Mammary epithelial cell (primary cell): ENCODE measurements at places on chromosomes 4 and X. TPM values are rescaled to one million over a fixed set of nuclear protein-coding genes. Genes with fewer than 3 reads are reported as not detected.

GRCh38 chrX:13652850-13653693 lies at the start of gene TCEANC:
Gene TCEANC, plus strand, starts transcription at chrX:13653141. Its CDS starts 9,368 bp downstream, at chrX:13662509.
- peak; percentile 98 for DNase-seq

DNA sequence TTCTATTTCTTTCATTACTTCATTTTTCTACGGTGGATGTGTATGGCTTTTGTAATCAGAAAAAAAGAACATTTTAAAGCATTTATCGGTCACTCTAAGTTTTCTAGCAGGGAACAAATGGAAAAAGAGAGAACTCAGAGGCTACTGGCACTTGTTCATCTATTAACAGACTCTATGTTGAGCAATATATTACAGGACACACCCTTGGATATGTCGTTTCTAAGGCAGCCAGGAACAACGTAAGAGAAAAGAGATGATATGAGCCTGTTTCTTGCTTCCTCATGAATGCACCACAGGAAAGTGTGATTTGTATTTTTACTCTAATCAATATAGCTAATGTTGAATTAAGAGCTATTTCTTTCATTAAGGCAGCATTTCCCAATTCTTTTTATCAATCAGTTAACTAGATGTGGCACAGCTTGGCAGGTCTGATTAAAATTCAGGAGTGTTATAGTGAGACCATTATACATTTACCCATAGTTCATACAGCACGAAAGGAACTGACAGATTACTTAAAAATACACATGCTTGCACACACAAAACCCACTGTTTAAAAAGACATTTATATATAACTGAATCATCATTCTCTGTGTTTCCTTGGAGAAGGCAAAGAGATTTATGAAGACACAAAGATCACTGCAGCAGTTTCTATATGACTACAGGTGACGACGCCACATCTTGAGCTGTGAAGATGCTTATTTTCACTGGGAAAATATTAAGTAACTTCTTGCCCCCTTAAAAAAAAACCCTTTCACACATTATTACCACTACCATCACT lies 13.0 kb downstream of the RAB9B start:
- DNase-seq: no peak

DNA sequence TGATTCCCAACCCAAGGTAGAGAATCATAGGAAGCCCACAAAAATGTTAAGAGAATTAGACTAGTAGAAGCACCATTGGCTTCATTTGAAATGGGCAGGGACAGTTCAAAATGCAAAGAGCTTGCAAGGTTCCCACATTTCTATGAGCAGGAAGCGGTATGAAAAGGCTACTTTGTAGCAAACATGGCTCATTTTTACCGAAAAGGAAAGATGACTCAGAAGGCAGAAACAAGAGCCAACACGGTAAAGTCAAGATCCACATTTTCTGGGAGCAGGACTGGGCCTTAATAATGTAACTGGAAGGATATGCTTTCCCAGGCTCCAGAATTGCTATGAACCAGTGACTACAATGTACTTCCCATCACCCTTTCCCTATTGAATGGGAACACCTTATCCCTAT lies 89.5 kb downstream of the GLRA3 start:
- DNase-seq: no peak

DNA sequence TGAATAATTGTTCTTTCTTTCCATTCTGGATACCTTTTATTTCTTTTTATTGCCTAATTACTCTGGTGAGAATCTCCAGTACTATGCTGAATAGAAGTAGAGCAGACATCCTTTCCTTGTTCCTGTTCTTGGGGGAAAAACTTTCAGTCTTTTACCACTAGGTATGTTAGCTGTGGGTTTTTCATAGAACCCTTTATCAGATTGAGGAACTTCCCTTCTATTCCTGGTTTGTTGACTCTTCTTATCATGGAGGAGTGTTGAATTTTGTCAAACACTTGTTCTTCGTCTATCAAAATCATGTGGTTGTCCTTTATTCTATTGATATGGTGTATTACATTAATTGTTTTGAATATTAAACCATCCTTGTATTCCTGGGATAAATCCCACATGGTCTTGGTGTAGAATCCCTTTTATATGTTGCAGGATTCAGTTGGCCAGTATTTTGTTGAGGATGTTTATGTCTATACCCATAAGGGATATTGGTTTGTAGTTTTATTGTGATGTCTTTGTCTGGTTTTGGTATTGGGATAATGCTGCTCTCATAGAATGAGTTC lies 23.6 kb downstream of the SH3BP2 start:
- DNase-seq: no peak

GRCh38 chr4:142222127-142222526 lies 585.7 kb downstream of the IL15 start:
- peak; percentile 36 for DNase-seq

DNA sequence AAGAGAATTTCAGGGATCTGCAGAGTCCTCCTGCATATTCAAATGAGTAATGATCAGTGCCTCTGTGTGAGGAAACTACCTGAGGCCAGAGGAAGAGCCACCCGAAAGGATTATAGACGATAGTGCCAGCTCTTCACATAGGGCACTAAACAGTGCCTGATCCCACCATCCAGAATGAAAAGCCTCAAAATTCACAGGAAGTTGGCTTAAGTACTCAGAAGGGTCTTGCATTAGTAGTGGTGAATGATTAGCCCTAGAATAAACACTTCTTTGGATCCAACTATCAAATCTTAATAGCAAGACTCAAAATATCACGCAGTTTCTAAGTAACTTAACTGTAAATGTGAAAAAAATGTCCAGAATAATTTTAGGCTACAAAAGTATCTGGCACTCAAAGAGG lies 324.4 kb downstream of the ZNF674 start:
- no peak for DNase-seq

GRCh38 chrX:131066237-131066636 lies 8.1 kb downstream of the ARHGAP36 start:
- no peak for DNase-seq

The WDR1 gene
- 466 TPM for polyA plus RNA-seq

DNA sequence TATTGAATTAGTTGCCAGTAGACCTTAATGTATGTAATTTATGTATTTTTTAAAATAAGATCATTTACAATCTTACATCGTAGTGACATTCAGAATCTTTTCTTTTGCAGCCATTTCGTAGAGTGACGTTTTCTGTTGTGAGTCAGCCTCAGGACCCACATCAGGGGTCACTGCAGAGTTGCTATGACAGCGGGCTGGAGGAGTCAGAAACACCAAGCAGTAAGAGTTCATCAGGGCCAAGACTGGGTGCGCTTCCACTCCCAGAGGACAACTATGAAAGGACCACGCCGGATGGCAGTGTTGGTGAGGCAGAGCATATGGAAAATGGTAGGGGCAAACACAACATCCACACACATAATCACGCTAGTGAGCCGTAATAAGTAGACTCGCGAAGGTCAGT lies 199.9 kb downstream of the PCDH7 start:
- no peak for DNase-seq

DNA sequence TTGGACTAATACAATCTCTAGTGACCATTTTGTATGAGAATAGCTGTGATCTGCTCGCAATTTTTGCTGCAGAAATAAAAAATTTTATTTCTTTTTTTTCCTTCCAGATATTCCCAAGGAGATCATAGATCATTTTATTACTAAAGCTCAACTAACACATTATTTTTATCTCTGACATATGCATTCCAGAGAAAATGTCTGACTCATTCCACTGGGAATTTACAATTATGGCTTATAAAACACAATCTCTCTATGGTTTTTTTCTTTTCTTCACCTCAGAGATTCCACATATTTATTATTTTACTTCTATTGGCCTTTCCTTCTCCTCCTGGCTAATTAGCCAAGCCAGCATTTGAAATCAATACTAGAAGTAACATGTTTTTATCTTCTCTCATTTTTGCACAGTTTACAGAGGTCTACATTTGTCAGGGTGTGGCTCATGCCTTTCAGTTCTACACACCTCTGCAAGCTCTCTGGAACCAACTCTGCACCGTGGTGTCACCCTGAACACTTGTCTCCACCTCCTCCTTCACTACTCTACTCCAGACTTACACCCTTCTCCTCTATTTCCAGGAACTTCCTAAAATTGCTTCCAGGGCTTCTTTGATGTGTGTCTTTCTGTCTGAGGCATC lies 59.8 kb upstream of the GPM6A start:
- no peak for DNase-seq

The TMPRSS11B gene
- not detected for polyA plus RNA-seq

DNA sequence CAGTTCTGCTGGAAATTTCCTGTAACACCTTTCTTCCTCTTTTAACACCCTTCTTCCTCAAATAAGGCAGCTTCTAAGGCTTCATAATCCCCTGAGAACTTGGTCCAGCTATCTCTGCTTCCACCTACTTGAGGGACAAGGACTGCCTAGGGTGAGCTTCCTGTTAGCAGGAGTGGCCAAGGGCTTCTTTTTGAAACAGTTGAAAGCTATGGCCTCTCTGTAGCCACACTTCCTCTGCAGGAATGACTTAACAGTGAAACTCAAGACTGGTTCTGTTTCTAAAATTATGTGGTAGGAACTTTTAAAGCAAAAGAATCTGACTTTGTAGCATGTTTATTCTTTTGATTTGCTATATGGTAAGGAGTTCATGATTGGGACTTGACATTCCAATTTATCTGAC lies 108.5 kb upstream of the WDR1 start:
- DNase-seq: no peak

The C4orf17 gene
- not detected for polyA plus RNA-seq

The GLRB gene
- 1.2 TPM for polyA plus RNA-seq

The TMEM175 gene
- polyA plus RNA-seq: 13.8 TPM

- DNase-seq: peak; percentile 36
These were observed 26.5 kb downstream of the SPARCL1 start for GRCh38 chr4:87502580-87503238.

DNA sequence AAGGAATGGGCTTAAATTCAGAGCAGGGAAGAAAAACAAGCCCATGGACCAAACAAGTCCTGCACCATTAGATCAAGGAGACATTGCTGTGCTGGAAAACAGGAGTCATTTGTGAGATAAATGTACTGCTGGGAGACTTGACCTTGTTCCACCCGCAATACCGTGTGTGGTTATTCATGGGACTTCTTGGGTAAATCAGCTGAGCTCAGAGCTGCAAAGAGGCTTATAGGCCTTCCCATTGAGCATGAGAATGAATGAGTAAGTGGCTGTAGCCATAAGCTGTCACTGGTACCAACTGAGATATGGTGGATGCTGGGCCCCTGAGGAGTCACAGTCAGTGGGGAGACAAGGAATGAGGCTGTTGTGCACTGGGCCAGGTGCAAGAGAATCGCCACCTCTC lies 2.3 kb upstream of the CYTL1 start:
- no peak for DNase-seq

DNA sequence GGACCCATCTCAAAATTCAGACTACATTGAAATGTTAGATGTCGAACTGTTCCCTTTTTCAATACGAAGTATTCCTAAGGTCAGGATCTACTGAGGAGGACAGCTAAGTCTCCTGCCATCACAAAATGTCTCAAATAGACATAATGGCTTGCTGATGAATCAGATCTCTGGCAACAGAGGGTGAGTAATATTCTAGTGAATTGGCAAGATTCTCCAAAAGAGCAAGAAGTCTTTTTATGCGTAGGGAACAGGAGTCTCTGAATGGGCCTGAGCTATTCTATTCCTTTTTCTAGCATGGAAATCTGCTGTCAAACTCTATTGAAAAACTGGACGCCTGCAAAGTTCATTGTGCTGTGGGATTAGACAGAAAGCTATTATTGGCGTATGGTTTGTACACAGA lies 145.4 kb downstream of the FNIP2 start:
- peak; percentile 50 for DNase-seq

- DNase-seq: no peak
These were observed 29.6 kb upstream of the RPL34 start for GRCh38 chr4:108590776-108591175.

DNA sequence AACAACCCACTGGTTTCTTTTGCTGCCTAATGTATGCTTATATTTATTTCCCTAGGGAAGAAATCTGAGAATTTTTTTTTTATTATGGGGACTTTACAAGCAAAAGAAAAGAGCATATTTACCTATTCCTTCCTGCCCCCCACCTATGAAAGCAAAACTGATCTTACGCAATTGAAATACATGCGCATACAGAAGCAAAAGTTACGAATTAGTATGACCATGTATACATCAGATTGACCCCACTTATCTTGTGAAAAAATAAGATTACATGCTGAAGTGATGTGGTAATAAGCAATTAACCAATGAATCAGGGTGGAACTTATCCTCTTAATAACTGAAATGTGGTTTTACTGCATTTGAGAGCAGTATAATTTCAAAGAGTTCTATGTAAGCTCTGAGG lies 151.0 kb downstream of the TENM3 start:
- no peak for DNase-seq

The ARHGAP24 gene
- polyA plus RNA-seq: 2.0 TPM

DNA sequence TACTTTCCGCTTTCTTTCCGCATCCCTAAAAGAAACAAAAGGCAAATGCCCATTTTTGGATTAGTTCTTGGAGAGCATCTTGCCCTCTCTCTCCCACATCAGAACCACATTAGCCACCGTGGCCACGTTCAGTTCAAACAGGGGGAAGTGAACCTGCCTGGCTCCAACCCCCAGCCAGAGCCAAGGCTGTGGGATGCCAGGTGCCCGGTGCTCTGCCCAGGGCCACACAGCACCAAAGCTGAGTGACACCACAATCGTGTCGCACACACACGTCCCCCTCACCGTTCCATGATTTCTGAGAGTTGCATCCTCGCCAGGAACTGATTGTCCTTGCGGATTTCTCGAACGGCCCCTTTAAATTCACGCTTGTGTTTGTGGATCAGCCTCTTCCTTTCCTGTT lies 24.3 kb downstream of the NOP14 start:
- no peak for DNase-seq

The SERTM2 gene
- polyA plus RNA-seq: not detected

DNA sequence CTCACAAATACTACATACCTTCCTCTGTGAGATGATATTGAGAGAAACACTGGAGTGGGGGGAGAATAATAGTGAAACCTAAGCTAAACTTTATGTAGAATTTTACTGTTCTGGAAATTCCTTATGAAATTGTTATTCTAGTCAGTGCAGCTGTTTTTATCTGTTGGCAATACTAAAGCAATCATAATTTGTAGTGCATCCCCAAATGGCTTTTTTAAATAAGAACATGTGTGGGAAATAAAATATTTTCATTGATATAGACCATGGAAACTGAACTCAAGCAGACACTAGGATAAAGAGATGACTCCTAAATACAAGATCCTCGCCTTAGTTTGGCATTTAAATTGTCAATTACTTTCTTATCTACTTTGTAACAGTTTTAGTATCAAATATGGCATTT lies 51.1 kb downstream of the SEC24D start:
- DNase-seq: no peak

- DNase-seq: no peak
These were observed 12.0 kb upstream of the SLC2A9 start for GRCh38 chr4:10033191-10033881.

DNA sequence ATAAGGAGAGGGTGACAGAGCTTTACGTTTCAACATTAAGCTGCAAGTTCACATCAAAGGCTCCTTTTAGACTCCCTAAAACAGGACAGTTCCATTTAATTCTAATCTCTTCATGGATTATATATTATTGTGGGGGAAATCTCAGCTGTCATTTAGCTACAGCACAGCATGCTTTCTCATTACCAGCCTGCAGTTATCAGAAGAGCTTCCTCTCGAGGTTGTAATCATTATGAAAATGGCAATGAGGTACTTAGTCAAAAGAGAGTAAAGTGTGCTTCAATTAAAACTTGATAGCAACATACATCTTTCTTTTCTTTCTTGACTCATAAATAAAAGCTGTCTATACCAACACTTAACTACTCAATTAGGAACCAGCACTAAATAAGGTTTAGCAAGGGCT lies 896.8 kb downstream of the ADGRL3 start:
- no peak for DNase-seq

The ADH1B gene
- polyA plus RNA-seq: not detected
